NCI-H1048 (cell line): ENCODE measurements at places on chromosomes 1 and 21.

- no peak for DNase-seq
Observed at GRCh38 chr1:224259986-224260385, 70.0 kb downstream of the NVL start.

- no peak for DNase-seq
Observed at GRCh38 chr1:234199476-234200127, 173.7 kb upstream of the COA6 start.

DNA sequence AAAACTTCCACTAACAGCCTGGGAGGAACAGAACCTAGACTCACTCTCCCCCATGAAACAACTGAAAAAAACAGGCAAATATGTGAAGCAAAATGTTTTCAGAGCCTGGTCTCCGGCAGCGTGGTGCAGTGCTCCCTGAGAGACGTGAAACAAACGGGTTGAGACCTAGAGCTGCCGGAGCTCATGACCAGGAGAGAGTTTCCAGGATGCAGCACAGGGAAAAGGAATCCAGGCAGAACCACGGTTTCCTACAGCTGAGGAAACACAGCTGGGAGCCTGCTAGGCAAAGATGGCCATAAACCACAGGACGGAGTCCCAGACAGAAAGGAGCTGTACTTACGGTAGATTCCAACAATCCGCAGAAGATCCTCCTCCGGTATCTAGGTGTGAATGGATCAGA, 20.2 kb upstream of the SLC19A1 start:
- no peak for DNase-seq

DNA sequence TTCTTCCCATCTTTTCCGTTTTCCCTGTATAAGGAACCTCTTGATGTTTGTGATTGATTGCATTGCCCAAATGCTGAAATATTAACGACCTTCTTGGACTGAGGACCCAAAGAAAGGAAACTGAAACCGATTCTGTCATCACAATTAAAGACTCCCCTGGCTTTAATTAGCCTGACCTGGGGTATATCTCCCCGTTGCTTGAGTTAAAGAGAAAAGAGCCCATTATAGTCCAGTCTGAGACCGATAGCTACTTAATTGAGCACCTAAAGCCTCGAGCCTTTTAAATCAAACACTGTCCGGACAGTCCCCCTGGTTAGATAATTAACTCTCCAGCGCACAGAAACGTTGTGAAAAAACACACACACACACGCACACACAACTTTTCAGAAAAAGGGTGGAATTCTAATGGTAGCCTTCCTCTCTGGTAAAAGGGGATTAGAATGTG, 8.0 kb downstream of the LMO4 start:
- DNase-seq, result no peak

GRCh38 chr1:202616355-202616915, 93.8 kb downstream of the SYT2 start:
- DNase-seq, result no peak

- DNase-seq, result no peak
Observed at GRCh38 chr1:3359756-3360440, 94.6 kb upstream of the ARHGEF16 start.

DNA sequence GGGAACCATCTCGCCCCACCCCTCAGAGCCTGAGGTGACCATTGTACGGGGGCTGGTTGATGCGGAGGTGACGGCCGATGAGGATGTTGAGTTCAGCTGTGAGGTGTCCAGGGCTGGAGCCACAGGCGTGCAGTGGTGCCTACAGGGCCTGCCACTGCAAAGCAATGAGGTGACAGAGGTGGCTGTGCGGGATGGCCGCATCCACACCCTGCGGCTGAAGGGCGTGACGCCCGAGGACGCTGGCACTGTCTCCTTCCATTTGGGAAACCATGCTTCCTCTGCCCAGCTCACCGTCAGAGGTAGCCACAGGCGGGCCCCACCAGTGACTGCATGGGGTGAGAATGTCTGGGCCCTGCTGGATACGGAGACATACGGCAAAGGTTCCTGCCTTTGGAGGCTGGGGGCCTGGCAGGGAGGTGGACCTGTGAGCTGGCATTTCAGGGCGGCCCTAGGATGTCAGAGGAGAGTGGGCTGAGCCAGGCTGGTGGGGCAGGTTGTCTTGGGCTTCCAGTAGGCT, 98.5 kb downstream of the TRIM11 start:
- DNase-seq, result no peak

- DNase-seq, result no peak
Observed at GRCh38 chr1:10832703-10833102, 36.3 kb upstream of the CASZ1 start.

- DNase-seq, result no peak
Observed at GRCh38 chr1:115829023-115829674, 11.8 kb downstream of the NHLH2 start.

DNA sequence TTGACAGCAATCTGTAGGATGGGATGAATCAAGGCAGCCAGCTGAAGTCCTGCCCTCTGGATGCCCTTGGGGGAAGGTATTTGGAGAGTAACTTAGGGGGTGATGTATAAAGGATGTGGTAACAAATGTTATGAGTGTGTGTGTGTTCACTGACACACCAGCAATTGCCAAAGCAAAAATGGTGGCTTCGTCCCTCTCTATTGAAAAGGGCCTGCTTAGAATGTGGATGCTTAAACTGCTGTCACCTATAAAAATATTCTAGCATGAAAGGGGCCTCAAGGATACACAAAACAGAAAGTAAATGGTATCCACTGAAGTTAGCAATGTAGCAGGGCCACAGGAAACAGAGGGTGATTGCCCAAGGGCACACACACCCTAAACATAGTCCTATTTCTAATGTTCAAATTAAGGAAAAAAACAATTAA, 15.1 kb upstream of the AIM2 start:
- DNase-seq, result no peak

- no peak for DNase-seq
Observed at GRCh38 chr1:230972855-230973271, 5.8 kb downstream of the TTC13 start.

- DNase-seq, result no peak
Observed at GRCh38 chr1:235320521-235321179, 7.3 kb downstream of the ARID4B start.

- no peak for DNase-seq
Observed at GRCh38 chr1:17485281-17485680, 45.8 kb upstream of the RCC2 start.

- DNase-seq, result no peak
Observed at GRCh38 chr1:4485398-4485797, 169.0 kb upstream of the AJAP1 start.

- DNase-seq, result no peak
Observed at GRCh38 chr1:203202431-203203245, 16.1 kb upstream of the CHI3L1 start.

DNA sequence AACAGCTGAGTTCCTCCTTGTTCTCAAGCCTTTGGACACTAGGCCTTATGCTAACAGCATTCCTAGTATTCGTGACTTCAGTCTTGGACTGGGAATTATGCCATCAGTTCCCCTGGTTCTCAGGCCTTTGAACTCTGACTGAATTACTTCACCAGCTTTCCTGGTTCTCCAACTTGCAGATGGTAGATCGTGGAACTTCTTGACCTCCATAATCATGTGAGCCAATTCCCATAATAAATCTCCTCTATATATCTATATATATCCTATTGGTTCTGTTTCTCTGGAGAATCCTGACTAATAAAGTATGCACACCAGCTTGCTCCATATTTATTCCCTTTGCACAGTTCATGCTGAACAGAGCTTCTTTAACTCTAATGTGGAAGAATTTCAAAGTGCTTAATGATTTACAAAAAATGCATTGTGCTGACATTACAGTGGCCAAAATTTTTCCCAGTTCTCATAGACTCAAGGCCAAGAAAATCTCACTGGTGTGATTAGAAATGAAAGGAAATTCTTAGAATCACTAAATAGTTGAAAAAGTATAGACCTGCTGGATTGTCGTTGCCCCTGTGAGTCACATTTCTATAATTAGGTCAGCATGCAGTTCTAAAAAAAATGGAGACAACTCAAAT, 462.9 kb upstream of the ADAMTS5 start:
- DNase-seq, result no peak

DNA sequence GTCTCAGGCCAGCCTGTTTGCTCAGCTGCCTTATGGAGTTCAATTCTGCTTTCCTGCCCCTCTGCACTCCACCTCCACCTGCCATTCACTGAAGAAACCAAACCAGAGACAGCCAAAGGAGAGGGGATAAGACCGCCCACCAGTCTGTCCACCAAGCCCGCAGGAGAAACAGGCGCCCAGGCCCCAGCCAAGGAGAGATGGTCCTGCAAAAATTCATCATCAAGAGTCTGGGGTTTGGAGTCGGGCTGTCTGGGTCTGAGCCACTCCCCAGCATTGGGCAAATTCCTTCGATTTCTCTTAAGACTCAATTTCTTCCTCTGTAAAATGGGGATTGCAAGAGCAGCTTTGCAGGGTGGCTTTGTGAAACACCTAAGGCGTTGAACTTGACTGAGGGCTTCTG, 121.4 kb upstream of the RUNX3 start:
- no peak for DNase-seq

DNA sequence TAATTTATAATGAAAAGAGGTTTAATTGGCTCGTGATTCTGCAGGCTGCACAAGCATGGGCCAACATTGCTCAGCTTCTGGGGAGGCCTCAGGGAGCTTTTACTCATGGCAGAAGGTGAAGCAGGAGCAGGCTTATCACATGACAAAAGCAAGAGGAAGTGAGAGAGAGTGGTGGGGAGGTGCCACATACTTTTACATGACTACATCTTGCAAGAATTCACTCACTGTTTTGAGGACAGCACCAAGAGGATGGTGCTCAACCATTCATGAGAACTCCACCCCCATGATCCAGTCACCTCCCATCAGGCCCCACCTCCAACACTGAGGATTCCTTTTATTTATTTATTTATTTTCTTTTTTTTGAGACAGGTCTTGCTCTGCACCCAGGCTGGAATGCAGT, 5.5 kb upstream of the PLEKHM2 start:
- DNase-seq, result no peak

DNA sequence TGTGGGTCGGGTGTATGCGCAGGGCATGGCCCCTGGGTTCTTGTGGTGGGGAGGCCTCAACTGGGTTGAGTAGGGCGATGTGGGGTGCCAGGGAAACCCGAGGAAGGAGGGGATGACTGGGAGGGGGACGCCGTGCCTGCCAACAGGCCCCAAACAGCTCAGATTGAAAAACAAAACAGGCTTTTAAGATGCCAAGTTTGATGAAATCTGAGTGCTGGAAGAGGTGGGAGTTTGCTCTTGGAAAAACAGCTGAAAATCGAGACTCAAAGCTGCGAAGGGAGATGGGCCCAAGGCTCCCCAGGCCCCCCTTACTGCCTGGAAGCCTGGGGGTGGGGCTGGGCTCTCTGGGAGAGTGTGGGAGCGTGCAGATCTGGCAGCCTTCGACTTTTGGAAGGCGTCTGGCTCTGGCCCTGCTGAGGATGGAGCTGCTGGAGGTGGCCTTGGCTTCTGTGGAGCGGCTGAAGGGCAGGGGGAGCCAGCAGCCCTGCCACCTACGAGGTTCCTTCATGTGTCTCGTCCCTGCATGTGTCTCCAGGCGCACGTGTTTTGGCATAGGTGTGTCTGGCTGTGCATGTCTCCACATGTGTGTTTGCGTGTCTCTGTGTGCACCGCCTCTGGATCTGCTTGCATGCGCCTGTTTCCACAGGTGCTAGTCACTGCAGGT, 33.3 kb downstream of the PTPRF start:
- no peak for DNase-seq

- no peak for DNase-seq
Observed at GRCh38 chr1:25899792-25900191, 6.4 kb downstream of the STMN1 start.

- DNase-seq, result no peak
Observed at GRCh38 chr1:109983380-109984189, 980 bp upstream of the AHCYL1 start.

GRCh38 chr1:175687622-175688415, 55.6 kb downstream of the TNR start:
- DNase-seq, result no peak

GRCh38 chr1:210633140-210633539, 304.4 kb downstream of the HHAT start:
- DNase-seq, result no peak

GRCh38 chr1:65141394-65141793, 6.6 kb upstream of the AK4 start:
- no peak for DNase-seq

- no peak for DNase-seq
Observed at GRCh38 chr1:71600023-71600422, 519.2 kb upstream of the ZRANB2 start.

GRCh38 chr1:80645621-80646020, 1155.1 kb upstream of the ADGRL2 start:
- DNase-seq, result no peak

GRCh38 chr1:47981667-47982350, 15.4 kb downstream of the TRABD2B start:
- no peak for DNase-seq

DNA sequence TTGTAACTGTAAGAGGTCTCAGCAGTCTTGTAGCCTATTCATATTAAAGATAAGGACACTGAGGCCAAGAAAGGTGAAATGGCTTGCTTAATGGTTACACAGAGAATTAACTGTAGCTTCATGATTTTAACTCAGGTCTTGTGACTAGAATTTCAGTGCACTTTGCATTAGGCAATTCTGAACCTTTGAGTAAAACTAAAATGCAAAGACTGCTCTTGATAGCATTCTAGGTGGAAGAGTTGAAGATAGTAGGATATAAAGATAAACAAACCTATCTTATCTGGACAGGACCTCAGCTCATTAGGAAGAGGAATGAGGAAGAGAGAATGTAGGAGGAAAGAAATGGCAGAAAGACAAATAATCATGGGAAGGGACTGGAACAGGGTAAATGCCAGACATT, 68.6 kb upstream of the RGL1 start:
- no peak for DNase-seq

DNA sequence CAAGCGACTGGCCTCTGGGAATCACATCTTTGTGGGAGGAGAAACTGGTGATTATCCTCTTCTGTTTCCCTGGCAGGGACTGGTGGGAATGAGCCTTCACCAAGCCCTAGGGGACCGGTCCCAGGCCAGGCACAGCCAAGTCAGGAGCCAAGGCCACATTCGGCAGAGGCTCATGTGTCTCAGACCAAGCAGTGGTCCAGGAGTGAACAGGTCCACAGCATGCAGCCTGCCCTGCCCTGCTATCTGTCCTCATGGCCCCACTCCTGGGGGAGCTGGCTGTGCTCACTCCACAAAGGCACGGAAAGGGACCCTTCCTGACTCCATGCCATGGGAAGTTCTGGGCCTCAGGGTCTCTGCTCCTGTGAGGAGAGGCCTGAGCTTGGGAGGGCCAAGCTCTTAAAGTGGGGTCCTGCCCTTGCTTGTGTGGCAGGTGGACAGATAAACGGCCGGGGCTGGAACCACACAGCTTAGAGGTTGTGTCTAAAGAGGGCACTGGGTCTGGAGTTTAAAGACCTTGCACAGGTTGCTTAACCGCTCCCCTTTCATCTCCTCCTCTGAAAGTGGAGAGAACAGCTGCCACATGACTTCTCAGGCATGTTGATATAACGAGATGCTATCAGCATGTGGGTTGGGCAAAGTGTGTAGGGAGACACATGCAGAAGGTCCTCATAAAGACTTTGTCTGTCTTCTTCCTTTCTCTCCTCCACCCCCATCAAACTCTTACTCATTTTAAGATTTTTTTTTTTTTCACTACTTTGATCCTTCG, 57.5 kb downstream of the CASQ2 start:
- DNase-seq, result no peak

- DNase-seq, result no peak
Observed at GRCh38 chr1:166902279-166902678, 26.2 kb upstream of the TADA1 start.
